ENCODE measurements at places on chromosomes 12 and 14.
A peak's percentile ranks its signal among the peaks of the same experiment; 100 is the strongest.

DNA sequence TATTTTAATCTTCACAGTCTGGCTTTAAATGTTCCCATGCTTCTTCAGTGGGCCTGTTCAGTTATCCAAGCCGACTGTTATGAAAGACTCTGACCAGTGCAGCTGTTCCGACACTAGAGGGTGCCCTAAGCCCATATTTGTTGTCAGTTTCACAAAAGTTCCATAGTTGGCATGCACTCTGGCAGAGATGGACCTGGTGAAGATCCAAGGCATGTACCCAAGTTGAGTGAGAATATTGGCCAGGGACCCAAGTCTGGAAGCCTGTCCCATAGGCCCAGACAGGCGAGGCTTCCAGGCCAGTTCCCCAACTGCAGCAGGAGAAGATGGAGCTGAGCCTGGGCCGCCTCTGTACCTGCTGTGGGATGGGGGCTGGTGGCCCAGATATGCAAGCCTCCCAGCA is 27.4 kb upstream of the GUCY2C start:
- DNase-seq: peak; percentile 39
- no peaks in the 10 kb centered on the region for H3K4me1 ChIP-seq
- H3K27me3 ChIP-seq: no peaks in the 10 kb centered on the region
- H3K4me3 ChIP-seq: no peak overlapping the region

- H3K4me3 ChIP-seq: no peak overlapping the region
- DNase-seq: no peak
- peaks cover 7% of the 10 kb centered on the region for H3K4me1 ChIP-seq
- H3K27me3 ChIP-seq: no peaks in the 10 kb centered on the region
- no peaks in the 10 kb centered on the region for H3K36me3 ChIP-seq
- peak overlapping the region; percentile 48 for H3K27ac ChIP-seq
These were observed 408.0 kb downstream of the ZFP36L1 start for GRCh38 chr14:68384881-68385280.

GRCh38 chr12:89907659-89908058 is 199.0 kb upstream of the ATP2B1 start:
- H3K4me1 ChIP-seq: no peaks in the 10 kb centered on the region
- no peak overlapping the region for H3K4me3 ChIP-seq
- no peaks in the 10 kb centered on the region for H3K36me3 ChIP-seq
- H3K27ac ChIP-seq: no peak overlapping the region
- DNase-seq: no peak
- no peaks in the 10 kb centered on the region for H3K27me3 ChIP-seq

DNA sequence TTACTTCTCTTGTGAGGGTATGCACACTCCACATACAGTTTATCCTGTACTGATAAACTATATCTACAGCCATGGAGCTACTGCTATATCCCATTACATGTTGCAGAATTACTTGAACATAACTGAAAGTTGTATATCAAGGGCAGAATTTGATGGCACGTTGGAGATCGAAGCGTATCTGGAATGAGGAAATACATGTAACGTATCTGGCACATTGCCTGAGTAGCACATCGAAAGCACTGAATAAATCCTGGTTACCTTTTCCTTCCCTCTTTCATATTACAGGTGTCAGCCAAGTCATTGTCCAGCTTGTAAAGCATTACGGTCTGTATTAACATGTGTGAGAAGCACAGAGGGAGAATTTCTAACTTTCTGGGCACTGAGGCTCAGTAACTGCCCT is 42.1 kb upstream of the LIN7A start:
- no peak overlapping the region for H3K4me3 ChIP-seq
- DNase-seq: no peak
- H3K27me3 ChIP-seq: no peaks in the 10 kb centered on the region

GRCh38 chr14:21987937-21988336 is 314.3 kb upstream of the OR4E1 start:
- no peaks in the 10 kb centered on the region for H3K27me3 ChIP-seq
- H3K4me1 ChIP-seq: no peaks in the 10 kb centered on the region
- DNase-seq: peak; percentile 35
- H3K36me3 ChIP-seq: no peaks in the 10 kb centered on the region
- H3K4me3 ChIP-seq: no peak overlapping the region

DNA sequence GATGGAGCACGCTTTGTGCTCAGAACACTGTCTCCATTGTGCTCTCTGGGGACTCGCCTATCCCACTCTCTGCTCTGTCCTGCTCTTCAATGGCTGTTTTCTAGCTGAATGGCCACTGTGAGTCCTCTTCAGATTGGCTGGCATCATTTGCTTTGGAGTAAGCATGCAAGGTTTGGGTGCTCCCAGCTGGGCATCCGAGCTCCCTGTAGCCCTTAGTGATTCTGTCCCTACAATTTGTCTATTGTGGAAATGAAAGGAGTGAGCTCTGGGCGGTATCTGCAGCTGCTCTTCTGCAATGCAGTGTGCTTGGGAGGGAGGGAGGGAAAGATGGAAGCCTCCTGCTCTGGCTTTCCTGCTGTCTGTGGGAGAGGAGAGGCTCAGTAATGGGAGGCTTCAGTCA is 84.8 kb downstream of the SMOC1 start:
- no peak for DNase-seq
- H3K27ac ChIP-seq: no peak overlapping the region
- H3K4me1 ChIP-seq: no peaks in the 10 kb centered on the region
- no peaks in the 10 kb centered on the region for H3K36me3 ChIP-seq
- no peak overlapping the region for H3K4me3 ChIP-seq
- no peaks in the 10 kb centered on the region for H3K27me3 ChIP-seq

GRCh38 chr14:42929806-42930480 is 1323.3 kb downstream of the LRFN5 start:
- H3K27me3 ChIP-seq: no peaks in the 10 kb centered on the region
- no peaks in the 10 kb centered on the region for H3K36me3 ChIP-seq
- peaks cover 2% of the 10 kb centered on the region for H3K4me1 ChIP-seq

DNA sequence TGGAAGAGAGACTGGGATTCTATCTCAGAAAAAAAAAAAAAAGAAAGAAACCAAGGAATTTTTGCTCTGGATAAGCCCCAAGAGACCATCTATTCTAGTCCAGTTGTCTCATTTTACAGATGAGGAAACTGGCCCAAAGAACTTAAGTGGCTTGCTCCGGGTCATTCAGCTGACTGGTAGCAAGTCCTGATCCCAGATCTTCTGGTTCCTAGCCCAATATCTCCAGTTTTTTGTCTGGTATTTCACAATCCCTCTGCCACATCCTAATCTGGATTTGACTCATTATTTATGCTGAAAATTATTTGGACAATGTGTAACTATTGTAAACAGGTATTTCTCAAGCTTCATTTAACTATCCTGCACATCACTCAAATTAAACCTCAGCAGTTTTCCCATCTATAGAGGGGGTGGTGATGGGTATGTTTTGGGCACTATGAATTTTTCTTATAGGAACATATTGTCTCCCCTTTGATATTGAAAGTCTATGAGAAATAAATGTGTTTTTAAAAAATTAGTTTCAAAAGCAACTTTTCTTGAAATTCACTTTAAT is 43.4 kb downstream of the PPP2R5E start:
- H3K4me3 ChIP-seq: no peak overlapping the region
- H3K27ac ChIP-seq: no peak overlapping the region
- no peak for DNase-seq
- no peaks in the 10 kb centered on the region for H3K27me3 ChIP-seq
- no peaks in the 10 kb centered on the region for H3K4me1 ChIP-seq

DNA sequence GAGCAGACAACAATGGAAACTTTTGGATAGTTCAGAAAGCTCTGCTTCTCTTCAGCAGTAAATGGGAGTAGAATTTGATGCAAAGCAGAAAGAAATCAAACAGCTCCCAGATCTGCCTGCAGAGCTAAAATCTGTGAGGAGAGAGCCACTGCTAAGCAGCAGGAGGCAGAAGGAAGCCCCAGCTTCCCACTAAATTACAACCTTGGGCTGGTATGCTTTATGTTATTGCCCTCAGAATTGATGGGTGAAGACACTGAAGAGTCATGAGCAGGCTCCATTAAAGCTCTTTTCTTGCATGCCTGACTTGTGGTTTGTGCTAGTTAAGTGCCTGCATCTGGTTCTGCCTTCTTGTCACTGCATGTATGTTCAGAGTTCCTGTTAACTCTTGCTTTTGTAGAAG is 8.4 kb downstream of the ZC2HC1C start:
- H3K27ac ChIP-seq: no peak overlapping the region
- H3K36me3 ChIP-seq: no peaks in the 10 kb centered on the region
- DNase-seq: no peak
- H3K4me1 ChIP-seq: peaks cover 10% of the 10 kb centered on the region
- H3K4me3 ChIP-seq: no peak overlapping the region

GRCh38 chr12:96242597-96242996 is 48.4 kb downstream of the ELK3 start:
- no peaks in the 10 kb centered on the region for H3K27me3 ChIP-seq
- no peak for DNase-seq
- H3K36me3 ChIP-seq: no peaks in the 10 kb centered on the region

DNA sequence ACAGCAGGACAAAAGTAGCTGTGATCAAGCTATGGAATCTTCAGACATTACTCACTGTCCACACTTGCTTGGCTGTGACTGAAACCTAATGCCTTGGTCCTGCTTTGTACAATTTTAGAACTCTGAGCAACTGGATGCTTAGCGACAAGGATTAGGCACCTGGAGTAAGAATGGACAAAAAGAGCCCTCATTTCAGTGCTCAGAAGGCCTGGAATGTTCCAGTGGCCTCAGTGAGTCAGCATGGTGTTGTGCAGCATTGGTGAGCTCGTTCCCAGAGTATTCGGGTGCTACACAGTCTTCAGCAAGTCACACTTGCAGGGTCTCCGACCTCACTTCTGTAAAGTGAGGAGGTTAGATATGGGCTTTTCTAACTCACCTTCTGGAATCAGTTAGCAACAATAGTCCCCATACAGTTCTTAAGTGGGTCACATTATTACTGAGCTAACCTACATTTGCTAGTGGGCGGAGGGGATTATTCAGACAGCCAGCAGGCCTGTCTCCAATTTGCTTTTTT is 108.0 kb upstream of the MDM1 start:
- no peaks in the 10 kb centered on the region for H3K36me3 ChIP-seq
- H3K4me1 ChIP-seq: no peaks in the 10 kb centered on the region
- no peak overlapping the region for H3K4me3 ChIP-seq
- H3K27me3 ChIP-seq: no peaks in the 10 kb centered on the region
- H3K27ac ChIP-seq: no peak overlapping the region
- DNase-seq: no peak

DNA sequence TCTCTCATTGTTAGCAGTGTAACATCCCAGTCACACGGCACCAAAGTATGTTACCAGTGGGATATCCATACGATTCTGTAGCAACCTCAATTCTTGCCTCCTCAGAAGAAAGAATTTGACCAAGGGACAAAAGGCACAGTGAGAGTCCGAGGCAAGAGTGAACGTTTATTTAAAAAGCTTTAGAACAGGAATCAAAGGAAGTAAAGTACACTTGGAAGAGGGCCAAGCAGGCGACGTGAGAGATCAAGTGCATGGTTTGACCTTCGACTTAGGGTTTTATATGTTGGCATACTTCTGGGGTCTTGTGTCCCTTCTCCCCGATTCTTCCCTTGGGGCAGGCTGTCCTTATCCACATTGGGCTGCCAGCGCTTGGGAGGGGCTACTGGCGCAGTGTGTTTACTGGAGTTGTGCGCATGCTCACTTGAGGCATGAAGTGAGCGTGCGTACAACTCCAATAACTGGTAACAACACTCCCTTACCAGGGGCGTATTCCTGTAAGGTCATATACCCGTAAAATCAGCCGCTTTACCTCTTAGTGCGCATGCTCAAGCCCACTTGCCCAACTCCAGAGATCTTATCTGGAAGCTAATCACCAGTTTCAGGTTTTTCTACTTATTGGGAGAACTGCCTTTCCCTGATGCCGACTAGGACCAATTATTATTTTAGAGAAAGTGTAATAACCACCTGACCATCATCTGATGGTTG is 71.7 kb downstream of the FAR2 start:
- no peaks in the 10 kb centered on the region for H3K4me1 ChIP-seq
- no peaks in the 10 kb centered on the region for H3K27me3 ChIP-seq
- no peak overlapping the region for H3K4me3 ChIP-seq
- H3K36me3 ChIP-seq: no peaks in the 10 kb centered on the region
- DNase-seq: no peak

DNA sequence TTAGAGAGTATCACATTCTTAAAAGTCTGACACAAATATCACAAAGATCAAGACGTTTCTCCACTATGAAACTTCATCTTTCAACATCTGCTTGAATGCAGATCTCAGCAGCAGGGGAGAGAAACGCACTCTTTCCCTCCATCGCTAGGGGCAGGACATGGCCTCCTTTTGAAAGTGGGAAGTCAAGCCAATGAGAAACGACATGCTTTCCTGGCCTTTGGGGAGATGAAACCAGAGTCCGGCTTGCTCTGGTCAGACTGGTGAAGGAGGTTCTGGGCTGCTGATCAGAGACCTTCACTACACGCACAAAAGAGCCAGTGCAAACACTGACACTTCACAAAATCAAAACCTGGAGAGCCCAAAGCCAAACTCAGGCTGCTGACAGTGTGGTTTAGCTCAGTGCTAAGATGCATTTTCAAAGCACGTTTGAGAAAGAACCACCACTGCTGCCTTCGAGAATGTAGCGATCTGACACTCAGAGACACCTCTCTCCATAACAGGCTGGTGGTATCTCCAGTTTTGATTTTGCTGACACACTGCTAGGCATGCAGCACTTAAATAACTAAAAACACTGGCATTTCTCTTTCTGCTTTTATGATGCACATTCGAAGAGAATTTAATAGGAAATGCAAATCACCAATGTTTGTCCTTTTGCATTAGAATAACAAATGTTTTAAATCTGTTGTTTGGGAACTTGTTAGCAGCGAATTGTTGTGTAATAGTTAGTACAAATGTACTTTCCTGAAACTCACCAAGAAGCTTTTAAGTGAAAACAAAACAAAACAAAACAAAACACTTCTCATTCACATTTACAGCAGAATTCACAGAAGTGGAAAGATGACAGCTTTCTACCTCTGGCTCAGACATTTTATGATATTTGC is 93.9 kb upstream of the OVCH1 start:
- DNase-seq: peak; percentile 83
- no peak overlapping the region for H3K4me3 ChIP-seq
- no peaks in the 10 kb centered on the region for H3K36me3 ChIP-seq
- no peak overlapping the region for H3K27ac ChIP-seq
- H3K4me1 ChIP-seq: peaks cover 5% of the 10 kb centered on the region
- H3K27me3 ChIP-seq: no peaks in the 10 kb centered on the region

DNA sequence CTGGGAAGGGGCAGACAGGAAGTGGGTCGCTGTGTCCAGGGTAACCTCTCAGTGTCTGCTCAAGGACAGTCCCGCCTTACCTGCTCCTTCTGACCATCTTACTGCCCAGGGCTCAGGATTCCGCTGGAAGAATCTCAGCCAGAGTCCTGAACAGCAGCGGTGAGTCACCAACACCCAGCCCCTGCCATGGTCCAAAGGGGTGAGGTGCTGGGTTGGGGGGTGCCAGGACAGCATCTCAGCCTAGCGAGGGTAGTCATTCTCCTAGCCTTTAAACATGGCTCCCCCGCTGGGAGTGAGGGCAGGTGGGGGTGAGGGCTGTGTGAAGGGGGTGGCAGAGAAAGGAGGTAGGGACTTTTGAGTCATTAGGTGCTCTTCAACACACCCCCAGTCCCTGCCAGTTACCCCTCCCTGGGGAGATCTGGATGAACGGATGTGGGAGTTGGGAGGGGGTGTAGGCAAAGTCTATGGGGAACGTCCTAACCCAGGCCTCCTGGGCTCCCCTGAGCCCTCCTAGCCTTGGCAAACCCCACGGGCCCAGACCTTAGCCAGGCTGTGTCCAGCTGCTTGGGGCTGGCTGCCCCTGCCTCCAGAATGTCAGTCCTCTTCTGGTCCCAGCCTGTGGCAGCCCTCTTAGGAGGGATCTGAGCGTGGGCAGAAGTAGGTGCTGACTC is 2.5 kb downstream of the TAMALIN start:
- peaks cover 3% of the 10 kb centered on the region for H3K4me1 ChIP-seq
- peak overlapping the region; percentile 27 for H3K4me3 ChIP-seq
- H3K36me3 ChIP-seq: no peaks in the 10 kb centered on the region
